ENCODE measurements at places on chromosomes 2 and 18.

GRCh38 chr2:38554973-38555595, 47.6 kb downstream of the HNRNPLL start:
- no peak for DNase-seq

DNA sequence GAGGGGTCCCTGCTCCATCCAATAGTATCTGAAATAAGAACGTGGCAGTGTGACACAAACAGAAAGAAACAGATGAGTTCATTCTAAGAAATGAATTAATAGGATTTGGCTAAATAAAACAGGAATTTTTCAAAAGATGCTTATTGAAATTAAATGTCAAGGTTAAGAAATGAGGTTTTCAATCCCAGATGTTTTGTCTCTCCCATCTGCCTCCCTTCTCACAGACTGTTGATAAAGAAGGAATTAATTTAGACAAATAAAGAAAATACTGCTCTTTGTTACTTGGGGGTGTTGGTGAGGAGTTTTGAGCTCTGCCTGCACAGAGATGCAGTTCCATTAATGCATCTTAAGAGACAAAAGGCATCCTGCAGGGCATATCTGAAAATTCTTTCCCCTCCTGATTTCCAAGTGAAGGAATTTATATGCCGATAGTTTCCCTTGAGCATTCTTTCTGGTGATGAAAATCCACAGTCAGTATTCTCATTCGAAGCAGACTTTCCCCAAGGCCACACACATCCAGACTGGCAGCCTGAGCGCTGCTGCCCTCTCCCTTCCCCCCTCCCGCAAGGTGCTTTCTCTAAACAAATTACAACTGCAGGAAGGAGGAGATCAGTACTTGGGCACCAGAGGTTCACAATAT, 385.4 kb upstream of the RND3 start:
- no peak for DNase-seq

DNA sequence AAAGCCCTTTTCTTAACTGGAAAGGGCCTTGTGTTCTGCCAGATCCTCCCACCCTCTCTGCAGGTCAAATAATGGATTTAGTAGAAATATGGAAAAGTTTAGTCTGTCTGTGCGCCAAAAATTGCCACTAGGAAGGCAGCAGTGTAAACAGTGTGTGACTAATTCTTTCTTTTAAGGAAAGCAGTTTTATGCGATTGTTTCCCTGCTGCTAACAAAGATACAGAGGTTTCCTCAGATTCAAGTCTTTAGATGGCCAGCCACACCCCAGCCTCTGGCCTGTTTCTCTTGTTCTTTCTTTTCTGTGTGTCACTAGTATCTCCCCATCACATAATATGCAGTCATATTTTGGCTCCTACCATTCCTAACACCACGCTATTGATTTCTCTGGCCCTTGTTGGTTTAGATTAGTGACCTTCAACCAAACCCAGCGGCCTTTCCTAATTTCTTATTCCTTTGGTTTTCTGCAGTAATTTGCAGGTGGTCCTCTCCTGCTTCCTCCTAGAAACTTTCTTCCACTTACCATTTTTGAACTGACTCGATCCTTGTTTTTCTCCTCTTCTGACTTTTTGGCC, 157.4 kb downstream of the LTBP1 start:
- DNase-seq = no peak

DNA sequence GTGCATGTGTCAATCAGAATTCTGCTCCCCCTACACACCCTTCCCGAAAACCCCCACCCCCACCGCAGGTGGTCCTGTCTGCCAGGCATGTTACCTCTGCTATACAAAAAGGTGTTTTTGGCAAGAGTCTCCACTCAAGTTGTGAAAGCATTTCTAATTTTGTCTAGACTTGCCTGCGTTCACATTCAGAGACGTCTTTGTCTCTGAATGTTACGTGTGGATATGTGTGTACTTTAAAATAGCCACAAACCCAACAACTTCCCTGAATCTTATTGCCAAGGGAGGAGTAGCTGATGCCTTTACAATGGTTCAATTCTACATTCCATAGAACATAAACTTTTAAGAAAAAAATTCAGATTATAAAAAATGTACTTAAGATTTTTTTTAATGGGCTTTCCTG, 66.6 kb downstream of the ITGA4 start:
- DNase-seq = no peak

GRCh38 chr2:218009231-218009630, 6.4 kb upstream of the TNS1 start:
- DNase-seq = no peak

- DNase-seq = no peak
These were observed 169.4 kb downstream of the DDX1 start for GRCh38 chr2:15761056-15761455.

- no peak for DNase-seq
These were observed 10.2 kb upstream of the CABYR start for GRCh38 chr18:24128700-24129099.
